ENCODE measurements at places on chromosomes 6 and 20.

GRCh38 chr6:31419842-31420241, 16.4 kb downstream of the MICA start:
- DNase-seq: no peak

- no peak for DNase-seq
Observed at GRCh38 chr20:41178495-41178894, 41.2 kb downstream of the PLCG1 start.

DNA sequence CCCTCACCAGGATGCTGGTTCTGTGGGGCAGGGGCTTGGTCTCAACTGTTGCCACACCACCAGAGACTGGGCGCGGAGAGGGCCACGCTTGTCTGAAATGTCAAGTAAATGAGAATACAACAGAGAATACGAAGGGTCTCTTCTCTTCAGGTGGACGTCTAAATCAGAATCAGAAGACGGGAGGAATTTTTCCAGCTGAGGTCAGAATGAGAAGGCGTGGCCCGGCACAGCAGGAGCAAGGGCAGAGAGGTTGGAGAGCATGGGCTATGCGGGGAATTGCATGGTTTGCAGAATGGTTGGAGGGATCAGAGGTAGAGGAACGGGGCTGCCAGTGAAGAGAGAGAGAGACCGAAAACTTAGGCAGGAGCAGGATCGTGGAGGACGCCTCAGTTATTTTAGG, 337.9 kb downstream of the QKI start:
- no peak for DNase-seq

DNA sequence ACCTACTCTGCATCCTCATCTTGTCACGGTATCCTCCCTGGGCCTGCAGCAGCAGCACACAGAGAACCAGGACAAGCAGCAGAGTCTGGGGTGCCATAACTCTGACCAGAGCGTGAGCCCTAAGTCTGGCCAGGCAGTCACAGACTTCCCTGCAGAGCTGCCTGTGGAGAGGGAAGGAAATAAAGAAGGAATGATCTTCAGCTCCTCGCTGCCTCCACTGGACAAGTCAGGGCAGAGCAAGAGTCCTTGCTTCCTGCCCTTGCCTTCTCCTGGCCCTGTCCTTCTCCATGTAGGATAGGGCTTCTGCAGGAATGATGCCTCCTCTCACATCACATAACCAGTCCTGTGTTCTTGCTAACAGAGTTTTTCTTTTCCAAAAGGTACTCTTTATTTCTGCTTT, 15.9 kb upstream of the WFDC11 start:
- DNase-seq: no peak

DNA sequence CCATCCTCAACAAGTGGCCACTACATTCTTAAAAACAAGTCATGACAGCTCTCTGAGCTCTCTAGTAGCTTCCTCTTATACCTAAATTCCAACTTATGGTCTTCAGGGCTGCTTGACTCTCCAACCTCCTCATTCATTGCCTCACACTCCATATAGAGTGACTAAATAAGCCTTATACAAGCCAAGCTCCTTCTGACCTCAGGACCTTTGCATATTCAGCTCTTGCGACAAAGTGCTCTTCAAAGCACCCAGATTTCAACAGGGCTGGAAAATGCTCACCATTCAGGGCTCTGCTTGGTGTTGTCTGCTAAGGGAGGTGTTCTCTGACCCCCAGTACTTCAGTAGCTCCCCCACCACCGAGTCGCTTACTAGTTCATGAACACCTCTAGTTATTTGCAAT, 3.7 kb downstream of the TREML2 start:
- no peak for DNase-seq

DNA sequence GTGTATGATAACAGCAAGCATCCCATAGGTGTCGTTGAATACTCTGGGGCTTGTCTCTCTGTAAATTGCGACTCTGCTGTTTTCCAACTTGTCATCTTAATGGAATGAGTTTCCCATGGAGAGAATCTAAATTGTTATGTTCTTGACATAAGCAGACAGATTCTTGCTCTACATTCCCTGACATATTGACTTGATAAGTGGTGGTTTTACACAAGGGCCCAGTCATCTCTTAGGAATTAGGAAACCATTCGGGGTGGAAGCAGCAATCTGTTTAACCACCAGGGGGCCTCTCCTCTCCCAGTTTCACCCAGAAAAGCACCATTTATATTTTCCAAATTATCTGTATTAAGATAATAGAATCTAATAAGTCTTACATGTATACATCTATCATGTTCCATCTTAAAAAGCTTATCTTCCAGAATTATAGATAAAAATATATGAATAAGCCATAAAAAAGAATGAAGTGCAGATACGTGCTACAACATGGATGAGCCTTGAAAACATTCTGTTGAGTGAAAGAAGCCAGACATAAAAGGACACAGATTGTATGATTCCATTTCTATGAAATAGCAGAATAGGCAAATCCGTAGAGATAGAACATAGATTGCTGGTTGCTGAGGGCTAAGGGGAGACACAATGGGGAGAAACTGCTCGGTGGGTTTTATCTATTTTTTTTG, 23.1 kb upstream of the MROH8 start:
- DNase-seq: no peak
